ENCODE measurements at places on chromosomes 5 and 9.

GRCh38 chr5:9698125-9698826, 68.1 kb upstream of the TAS2R1 start:
- no peak for DNase-seq

DNA sequence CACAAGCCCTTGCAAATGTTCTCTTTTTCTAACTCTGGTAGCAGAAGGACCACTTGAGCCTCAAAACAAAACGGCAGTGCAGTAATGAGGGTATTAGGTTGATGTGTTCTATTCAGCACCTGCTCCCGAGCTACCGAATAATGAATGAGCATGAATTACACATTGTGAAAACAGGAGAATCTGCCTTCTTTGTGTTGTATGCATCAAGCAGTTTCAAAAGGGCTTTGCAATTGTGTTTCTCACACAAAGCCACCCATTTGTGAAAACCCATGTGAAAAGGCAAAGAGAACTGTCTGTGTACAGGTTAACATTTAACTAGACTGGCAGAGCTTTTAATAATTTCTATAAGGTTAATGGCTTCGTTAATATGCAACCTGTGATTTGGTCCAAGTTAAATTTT, 97.8 kb downstream of the STK32A start:
- DNase-seq, result peak; percentile 85

DNA sequence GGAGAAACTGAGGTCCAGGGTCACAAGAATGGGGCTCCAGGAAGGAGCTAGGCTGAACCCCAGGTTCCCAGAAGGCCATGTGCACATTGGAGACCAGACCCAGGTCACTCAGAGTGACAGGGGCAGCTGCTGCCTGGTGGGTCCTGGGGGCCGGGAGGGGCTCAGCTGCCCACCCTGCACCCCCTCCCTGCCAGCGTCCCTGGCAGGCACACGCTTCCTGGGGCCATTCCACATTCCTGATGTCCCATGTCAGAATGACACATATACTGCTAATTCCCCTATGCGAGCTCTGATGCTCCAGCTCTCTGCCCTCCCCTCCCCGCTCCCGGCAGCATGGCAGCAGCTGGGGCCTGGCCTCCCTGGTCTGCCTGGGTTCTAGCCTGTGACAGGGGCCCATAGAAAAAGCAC, 14.0 kb downstream of the FGFR4 start:
- no peak for DNase-seq

GRCh38 chr5:140402258-140403074, 833 bp downstream of the ANKHD1 start:
- DNase-seq, result peak; percentile 84

DNA sequence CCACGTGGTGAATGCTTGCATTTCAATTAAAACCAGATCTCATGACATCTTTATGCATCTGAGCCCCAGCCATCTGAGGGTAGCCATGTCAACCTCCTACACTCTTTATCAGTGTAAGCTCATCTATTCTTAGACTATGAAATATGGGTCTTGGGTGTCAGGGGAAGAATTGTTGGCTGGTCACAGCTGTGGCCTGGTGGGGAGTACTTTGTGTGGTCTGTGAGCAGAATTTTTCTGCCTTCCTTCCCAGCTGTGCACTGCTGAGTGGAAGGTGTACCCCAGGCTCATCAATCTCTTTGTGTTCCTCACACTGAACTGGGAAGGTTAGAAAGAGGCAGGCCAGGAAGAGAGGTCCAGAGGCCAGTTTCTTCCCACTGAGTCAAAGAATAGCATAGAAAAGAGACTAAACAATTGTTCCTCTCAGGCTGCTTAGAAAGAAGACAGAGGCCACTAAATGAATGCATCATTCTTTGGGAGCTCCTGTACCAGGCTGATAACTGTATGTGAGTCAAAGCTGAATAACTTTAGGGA, 202.7 kb upstream of the RGMB start:
- DNase-seq, result peak; percentile 71

DNA sequence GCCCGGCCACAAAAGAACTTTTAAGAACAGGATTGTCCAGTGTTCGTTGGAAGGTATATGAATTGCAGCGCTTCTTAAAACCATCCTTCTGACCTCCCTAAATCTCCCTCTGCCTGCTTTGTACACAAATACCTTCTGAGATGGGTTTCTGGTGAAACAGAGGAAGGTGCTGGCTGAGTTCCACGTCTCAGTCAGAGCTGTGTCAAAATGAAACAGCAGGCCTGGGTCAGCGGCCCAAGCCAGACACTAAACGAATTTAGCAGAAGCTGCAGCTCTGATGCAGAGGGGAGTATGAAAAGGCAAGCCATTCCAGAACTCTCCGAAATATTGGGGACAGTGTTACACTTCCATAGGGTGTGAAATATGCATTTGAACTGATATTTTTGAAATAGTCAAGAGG, 37.8 kb upstream of the CRB2 start:
- DNase-seq, result no peak

GRCh38 chr5:1726469-1726865, 73.2 kb downstream of the MRPL36 start:
- DNase-seq, result peak; percentile 1

- no peak for DNase-seq
Measured at GRCh38 chr5:53580547-53580946, 20.1 kb downstream of the NDUFS4 start.

- no peak for DNase-seq
Measured at GRCh38 chr5:69250593-69250992, 15.9 kb downstream of the CDK7 start.

GRCh38 chr5:62643556-62644451, 65.2 kb downstream of the LRRC70 start:
- no peak for DNase-seq

DNA sequence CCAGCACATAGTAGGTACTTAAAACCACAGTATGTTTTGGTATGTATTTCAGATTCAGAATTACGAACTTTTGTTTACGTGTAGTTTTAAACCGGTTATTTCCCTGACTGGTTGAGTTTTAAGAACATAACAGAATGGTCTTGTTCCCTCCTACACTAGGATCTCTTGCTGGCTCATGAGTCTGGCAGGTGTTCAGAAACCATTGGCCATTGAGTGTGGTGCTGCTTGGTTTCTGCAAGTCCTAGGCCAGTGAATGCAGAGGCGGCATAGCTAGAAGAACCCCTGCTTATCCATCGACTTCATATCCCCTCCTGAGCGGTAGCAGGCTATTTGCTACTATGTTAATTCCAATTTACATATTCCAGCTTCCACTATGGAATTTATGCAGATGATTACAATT, 65.6 kb downstream of the GPR21 start:
- no peak for DNase-seq

DNA sequence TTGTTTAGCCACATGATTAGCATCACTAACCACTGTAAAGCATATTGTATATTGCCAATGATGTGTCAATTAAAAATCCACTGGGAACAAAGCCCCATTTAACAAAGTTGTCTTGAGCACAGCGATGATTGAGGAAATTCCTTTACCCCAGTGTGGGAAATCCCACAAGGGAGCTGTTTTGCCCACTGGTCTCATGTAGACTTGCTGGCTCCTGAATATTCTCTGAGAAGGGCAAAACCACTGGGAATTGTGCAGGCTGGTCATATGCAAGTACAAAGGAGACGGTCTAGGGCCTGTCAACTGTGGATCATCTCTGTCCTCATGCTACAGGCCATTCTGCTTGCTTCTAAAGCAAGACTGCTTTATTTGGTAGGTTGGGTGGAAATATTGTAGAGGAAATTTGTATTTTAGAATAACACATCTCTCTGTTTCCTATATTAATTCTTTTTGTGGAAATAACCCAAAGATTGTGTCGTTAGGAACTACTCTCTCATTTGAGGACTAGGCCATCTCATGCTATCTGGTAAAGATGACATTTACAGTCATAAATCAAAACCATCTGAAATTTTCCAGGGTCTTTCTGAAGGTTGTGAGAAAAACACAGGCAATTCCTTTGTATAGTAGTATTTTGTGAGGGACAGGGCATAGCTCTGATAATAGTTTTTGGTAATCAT, 60.2 kb downstream of the PARP8 start:
- DNase-seq, result no peak

DNA sequence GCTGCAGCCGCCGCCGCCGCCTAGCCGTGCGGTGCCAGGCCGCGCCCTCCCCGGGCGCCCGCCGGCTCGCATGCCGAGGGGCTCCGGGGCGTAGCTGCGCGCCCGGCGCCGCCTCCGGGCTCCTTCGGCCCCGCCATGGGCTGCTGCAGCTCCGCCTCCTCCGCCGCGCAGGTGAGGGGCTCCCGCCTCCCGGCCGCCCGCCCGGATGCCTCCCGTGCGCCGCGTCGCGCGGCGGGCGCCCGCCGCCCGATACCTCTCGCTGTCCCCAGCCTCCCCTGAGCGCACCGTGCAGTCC, 230 bp downstream of the SLC44A1 start:
- DNase-seq, result no peak

DNA sequence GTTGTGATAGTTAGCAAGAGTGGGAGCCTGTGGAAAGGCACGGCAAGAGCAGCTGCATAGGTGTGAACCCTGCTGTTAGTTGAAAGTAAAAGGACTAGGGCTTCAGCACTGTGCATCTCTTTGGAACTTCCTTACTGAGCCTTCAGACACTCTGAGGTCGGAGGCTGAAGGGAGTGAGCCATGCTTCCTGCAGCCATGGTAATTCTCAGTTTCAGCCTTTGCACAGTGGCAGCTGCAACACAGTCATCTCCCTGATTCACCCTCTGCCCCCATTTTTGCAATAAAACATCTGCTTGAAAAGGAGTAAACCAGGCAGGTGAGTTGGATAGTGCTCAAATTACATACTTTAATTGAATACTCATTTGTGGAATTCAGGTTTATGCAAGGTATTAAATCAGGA, 6.5 kb upstream of the TLE4 start:
- DNase-seq, result no peak

DNA sequence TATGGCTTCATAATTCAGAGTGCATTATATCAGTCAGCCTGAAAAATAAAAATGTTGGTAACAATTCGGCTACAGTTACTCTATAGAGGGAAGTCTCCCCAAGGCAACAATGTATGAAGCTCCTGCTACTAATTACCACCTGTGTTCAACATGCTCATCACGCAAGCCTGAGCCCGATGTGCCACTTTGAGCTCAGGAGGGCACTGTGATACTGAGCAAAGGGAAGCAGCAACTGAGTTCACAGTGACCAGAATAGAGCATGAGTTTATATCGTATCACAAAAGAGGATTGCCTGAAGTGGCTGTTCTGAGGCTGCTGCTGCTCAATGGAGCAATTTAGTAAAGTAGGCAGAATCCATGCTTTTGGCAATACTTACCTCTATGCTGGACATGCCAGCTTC, 202.0 kb upstream of the HAPLN1 start:
- DNase-seq, result no peak

DNA sequence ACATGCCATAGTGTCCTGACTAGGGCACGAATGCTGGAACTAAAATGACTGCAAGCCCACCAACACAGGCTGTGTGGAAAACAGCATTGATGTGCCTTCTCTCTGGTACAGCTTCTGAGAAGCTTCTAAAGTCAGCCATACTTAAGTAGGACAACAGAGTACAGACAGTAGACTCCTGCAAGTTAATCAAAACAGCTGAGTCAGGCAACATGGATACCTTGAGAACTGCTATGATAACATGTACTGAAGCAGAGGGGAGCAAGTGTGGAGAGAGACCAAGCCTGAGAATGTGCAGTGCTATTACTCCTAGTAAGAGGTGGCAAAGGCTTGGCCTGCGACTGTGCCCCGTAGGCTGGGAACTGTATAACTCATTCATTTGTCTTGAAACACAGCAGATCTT, 2.5 kb downstream of the ISCA1 start:
- DNase-seq, result no peak

GRCh38 chr5:108382784-108383330, 959 bp upstream of the FBXL17 start:
- peak; percentile 2 for DNase-seq

GRCh38 chr9:126536841-126537465, 76.8 kb upstream of the LMX1B start:
- no peak for DNase-seq

DNA sequence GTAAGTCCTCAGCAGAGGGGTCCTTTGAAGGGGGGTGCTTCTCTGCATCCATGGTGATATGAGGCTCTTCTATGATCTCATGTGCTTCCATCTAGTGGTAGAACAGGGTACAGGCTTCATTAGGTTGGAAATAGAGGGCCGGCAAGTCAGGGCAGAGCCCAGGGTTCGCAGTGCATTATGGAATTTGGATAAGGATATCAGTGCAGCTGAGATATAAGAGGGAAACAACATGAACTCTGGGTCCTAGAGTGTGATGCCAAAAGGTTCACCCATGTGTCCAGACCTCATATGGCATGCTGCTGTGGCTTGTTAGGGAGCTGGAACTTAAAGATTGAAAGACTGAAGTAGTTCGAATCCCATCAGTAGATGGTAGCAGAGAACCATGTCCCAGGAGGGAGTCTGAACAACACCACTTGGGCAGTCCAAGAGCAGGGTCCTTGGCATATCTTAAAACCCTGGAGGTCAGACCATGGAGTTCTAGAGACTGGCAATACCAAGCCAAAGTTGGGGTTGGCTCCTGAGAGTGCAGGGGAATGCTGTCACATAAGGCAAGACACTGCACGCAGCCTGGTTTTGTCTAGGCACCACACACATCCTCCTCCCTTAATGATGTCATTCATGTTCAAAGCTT, 2.3 kb downstream of the FAM221B start:
- DNase-seq, result peak; percentile 55

DNA sequence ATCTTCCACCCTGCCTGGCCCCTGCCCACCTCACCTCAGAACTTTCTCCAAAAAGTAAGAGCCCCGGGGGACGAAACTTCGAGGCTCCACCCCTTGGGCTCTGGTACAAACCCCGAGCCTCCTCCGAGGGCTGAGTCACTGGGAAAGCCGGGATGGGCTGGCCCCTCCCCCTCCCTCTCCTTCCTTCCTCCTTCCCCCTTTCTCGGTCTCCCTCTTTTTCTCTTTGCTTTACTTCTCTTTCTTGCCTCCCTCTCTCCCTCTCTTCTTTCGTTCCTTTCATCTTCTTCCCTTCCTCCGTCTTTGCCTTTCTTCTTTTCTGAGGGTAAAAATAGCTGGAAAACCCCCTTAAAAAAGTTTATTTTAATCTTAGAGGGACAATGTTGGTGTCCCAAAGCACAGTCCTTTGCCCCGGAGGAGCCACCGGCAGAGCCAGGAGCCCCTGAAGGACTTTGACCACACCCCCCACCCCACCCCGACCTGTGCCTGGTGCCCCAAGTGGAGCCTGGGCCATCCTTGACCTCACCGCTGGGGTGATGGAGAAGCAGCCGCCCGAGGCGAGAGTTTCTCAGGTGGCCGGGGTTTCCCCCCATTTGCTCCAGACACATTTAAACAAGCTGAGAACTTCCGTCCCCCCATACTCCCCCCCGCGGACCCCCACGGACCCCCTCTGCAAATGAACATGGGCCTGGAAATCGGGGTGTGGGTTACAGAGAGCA, 5.7 kb upstream of the NOTCH1 start:
- DNase-seq, result peak; percentile 70
